ENCODE measurements at places on chromosomes 7 and 10.

DNA sequence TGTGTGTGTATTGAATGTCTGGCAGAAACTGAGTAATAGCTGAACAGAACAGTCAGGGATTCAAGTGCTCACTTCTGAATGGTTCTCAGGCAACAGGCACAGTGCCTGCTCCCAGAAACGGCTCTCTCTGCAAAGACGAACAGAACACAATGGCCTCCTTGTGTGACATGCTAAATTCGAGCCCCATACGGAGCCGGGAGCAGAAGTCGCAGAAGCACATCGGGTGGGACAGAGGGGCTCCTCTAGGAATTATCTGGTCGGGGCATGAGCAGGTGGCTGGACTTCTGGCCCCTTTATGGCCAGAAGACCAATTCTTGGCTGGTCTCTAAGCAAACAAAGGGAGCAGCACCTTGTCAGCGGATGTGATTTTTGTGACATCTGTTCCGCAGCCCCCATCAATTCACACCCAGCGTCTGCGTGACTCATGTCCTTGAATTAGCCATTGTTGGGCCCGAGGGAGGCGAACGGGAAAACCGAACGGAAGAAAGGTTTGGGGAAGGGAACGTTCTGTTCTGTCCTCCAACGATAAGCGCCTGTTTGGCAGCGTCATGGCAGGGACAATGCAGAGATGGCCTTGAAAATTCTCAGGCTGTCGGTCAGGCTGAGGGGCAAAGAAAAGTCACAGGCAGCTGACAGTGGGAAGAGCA lies 47.3 kb upstream of the NPTX2 start:
- no peak for DNase-seq

- DNase-seq = no peak
Observed at GRCh38 chr10:71299071-71299785, 19.8 kb upstream of the SLC29A3 start.

- DNase-seq = no peak
Observed at GRCh38 chr7:1998146-1998545, 234.6 kb downstream of the MAD1L1 start.

DNA sequence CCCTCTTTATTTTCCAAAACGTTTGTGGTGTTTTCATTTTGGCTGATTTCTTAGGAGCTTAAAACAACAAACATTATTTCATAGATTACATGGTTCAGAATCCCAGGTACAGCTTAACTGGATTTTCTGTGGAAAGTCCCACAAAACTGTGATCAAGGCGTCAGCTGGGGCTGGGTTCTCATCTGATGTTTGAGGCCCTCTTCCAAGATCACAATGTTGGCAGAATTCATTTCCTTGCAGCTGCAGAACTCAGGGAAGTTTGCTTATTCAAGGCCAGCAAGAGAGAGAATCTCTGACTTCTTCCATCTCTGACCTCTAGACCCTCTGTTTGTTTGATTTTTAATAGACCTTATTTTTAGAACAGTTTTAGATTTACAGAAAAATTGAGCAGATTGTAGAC lies 108.4 kb upstream of the AGK start:
- no peak for DNase-seq

DNA sequence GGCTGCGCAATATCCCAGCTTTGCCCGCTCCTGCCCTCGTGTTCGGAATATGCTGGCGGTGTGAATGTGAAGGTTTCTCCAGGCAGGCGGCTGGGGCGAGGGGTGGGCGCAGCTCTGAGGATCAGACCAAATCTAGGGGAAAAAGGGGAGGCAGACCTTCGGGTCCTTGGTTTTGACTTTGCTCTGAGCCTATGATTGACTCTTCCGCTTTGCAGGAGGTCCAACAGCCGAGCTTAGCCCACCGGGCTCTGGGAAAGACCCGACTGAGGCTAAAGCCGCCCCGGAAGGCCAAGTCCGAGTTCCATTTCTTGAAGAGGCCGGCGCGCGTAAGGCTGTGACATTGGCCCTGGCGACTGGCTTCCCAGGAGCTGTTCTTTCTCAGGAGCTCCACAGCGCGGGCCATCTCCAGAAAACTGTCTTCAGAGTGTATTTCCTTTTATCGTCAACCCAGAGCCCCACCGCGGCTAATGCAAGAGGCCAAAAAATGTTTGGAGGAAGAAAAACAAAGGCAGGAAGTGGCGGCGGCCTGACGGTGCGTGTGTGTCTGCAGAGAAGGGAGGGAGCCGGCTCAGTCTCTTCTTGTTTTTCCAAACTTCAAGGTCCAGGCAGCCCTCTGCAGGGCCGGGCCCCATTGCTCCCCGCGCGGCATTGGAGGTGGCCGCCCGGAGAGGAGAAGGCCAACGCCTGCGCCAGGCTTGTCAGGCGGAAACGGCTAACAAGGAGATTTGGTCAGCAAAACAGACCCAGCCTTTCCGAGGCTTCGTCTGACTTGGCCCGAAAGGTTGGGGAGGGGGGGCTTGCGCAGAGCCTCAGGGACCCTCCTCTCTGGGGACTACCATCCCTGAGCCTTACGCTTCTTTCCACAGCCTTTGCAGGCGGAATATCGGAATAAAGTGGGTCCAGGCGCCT lies 3.6 kb upstream of the HOXA11 start:
- DNase-seq = no peak

DNA sequence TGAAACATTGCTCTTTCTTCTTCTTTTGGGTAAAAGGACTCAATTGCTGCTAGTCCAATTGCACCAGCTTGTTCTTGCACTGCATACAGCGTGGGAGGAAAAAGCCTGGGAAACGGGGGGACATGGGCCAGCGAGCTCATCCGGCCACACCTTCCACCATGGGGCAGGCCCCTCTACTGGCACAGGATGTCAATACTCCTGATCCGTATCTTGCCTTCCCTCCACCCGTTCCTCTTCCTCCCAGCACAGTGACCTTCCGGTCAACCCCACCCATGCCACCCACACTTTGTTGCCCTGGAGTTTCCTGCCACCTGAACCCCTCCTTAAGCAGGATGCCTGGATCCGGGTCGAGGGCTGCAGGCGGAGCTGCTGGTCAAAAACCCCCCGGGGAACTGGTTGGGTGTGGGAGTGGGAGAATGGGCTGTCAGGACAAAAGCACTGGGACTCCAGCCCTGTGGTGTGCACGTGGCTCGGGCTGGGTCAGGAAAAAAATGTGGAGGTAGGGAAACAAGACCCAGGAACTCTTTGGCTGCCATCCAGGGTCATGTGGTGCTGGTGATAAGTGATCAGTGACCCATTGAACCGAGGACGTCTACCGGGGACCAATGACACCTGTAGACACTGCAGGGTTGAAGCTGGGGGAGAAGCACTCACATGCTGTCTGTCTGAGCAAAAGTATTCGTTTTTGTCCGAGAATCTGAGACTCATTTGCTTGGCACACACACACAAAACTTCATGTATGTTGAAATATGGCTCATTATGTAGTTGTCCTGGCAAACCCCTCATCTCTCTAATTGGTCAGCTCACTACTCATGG lies 8.1 kb downstream of the IL2RA start:
- no peak for DNase-seq

- no peak for DNase-seq
Observed at GRCh38 chr7:8893775-8894174, 460.4 kb downstream of the NXPH1 start.

- DNase-seq = no peak
Observed at GRCh38 chr7:1395211-1396070, 63.8 kb downstream of the MICALL2 start.

DNA sequence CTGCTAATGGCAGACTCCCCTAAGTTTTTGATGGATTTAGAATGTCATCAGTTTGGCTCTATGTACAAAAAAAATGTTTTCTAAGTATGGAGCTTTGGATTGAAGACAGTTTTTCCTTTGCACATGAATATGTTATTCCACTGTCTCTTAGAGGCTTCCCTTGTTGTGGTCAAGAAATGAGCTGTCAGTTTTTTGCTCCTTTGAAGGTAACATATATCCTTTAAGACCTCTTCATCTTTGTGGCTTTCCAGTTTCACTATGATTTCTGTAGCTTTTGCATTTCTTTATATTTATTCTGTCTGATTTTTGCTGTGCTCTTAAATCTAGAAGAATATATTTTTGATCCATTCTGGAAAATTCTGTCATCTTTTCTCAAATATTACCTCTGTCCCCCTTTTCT lies 15.8 kb upstream of the ODAD2 start:
- DNase-seq = no peak

DNA sequence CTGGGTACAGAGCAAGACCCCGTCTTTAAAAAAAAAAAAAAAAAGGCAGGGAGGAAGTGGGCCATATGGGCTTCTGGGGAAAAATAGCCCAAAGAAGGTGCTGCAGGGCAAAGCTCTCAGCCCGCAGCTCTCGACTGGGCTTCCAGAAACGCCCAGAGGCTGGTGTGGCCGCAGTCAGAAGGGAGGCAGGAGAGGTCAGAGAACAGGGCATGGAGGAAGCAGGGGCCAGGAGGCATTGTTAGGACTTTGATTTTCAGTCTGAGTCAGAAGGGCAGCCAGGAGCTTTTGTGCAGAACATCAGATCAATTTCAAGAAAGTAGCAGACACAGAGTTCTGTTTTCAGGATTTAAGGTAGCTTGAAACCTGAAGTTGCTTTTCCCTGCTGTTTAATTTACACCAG lies 35.3 kb upstream of the CYTH3 start:
- no peak for DNase-seq

GRCh38 chr10:9230625-9231024 lies 1176.1 kb downstream of the GATA3 start:
- DNase-seq = no peak

- DNase-seq = no peak
Observed at GRCh38 chr10:35565602-35566081, 39.5 kb upstream of the GJD4 start.

GRCh38 chr10:32105782-32106382 lies 49.7 kb upstream of the KIF5B start:
- DNase-seq = no peak

GRCh38 chr10:82313401-82313800 lies 438.4 kb downstream of the NRG3 start:
- no peak for DNase-seq

DNA sequence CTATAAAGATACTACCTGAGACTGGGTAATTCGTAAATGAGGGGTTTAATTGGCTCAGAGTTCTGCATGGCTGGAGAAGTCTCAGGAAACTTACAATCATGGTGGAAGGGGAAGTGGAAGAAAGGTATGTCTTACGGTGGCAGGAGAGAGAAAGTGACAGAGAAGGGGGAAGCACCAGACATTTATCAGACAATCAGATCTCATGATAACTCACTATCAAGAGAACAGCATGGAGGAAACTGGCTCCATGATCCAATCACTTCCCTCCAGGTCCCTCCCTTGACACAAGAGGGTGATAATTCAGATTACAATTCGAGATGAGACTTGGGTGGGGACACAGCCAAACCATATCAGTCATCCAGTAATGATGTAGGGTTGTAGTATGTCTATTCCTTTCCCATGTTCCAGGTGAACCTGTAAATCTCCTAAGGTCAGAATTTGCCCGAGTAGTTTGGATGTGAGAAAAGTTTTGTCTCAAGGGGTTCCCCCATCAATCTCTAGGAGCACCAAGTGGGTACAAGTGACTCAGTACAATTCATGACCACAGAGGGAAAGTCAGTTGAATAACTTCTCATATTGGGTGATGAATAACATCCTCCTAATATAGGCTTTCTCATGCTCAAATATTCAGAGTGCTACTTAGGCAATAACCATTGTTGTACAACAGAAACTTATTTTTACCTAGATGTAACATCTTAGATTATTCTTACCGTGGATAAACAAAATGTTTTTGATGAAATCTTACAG lies 39.7 kb upstream of the MTPN start:
- DNase-seq = no peak

- DNase-seq = no peak
Observed at GRCh38 chr7:141663081-141663849, 38.7 kb downstream of the DENND11 start.

GRCh38 chr10:71398976-71399375 lies 2.3 kb downstream of the CDH23 start:
- DNase-seq = no peak

DNA sequence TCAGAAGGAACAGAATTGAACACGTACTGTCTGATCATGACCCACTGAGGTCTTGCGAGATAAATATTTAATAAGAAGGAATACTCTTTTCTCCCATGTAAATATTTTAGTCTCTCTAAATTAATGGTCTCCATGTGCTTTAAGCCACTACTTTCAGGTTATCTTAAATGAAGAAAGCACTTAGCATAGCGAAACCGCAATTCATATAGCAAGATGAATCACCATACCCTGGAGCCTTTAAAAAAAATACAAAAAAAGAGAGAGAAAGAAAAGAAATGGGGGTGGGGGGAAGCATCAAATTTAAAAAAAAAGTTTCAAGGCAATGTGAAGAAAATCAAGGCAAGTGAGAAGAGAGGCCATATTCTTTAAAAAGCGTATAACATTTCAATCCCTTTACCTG lies 82.5 kb downstream of the CTTNBP2 start:
- no peak for DNase-seq

DNA sequence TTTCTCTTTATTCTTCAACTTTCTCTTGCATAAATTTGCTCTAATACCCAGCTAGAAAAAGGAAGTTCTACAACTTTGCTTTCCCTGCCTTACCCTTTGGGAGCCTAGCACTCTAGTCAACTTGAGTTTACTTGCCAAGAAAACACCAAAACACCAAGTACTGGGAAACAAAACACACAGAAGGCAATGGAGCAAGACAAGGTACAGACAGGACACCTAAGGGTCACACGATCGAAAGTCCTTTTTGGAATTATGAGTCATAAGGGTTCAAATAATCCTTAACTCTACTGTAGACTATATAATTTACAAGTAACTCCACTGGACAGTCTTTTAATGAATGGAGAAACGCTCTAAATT lies 42.6 kb upstream of the ANAPC16 start:
- no peak for DNase-seq

DNA sequence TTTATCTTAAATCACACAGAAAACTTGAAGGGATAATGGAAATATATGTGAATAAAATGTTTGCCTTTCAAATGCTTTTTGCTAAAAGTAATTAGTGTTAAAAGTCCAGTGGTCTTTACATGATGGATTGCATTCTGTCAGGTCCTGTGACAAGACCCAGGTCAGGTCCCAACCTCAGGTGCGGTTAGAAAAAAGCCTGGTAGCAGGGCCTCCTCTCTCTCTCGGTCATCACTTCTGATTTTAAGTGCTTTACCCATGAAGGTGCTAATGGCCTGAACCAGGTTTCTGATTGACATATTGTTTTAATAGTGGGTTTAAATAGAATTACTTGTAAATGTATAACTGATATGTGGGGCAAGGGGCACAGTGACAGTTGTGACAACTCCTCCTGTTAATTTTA lies 736.3 kb downstream of the POM121L12 start:
- DNase-seq = no peak

GRCh38 chr7:148987751-148988512 lies 40.4 kb downstream of the PDIA4 start:
- DNase-seq = no peak

DNA sequence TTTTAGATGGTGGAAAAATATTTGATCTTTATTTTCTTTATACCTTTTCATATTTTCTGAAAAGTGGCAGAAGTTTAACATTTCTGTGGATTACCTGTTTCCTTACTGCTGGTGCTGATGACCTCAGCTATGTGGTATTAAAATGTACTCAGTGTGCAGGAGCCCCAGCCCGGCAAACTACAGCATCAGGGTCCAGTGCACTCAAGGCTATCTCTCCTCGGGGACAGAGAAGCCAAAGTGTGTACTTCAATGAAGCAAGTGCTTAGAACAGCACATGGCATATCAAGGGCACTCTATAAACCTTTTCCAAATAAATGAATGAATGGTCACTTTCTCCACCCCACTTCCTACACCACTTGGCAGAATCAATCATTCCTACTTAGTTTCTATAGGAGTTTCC lies 111.8 kb downstream of the HIP1 start:
- no peak for DNase-seq

Measured in fibroblast of skin of left biceps (primary cell).